ENCODE measurements at places on chromosomes 16 and 17. TPM values are rescaled to one million over a fixed set of nuclear protein-coding genes. Genes with fewer than 3 reads are reported as not detected.
A peak's percentile ranks its signal among the peaks of the same experiment; 100 is the strongest.

Gene NACA2
- not detected for total RNA-seq

DNA sequence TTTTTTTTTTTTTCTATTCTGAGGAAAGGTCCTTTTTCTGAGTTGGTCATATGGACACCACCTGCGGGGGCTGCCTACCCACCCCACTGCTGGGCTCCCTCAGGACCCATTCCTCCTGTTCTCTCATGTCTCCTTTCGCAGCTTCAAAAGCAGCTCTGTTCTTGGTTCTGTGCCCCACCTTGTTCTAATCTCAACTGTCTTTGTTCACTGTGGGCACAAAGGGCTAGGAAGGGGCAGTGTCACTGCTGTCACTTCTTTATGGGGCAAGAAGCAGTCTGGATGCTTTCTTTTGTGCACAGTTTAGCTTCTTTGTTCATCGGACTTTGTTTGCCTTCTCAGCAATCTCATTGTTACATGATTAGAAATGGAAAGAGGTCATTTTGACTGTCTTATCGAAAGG, 7.1 kb downstream of the GOSR2 start:
- H3K36me3 ChIP-seq = peaks cover 66% of the 10 kb centered on the region
- DNase-seq = no peak
- no peak overlapping the region for H3K4me3 ChIP-seq
- peaks cover 6% of the 10 kb centered on the region for H3K4me1 ChIP-seq
- no peaks in the 10 kb centered on the region for H3K27me3 ChIP-seq

GRCh38 chr17:44198721-44199552, 747 bp downstream of the ATXN7L3 start:
- H3K36me3 ChIP-seq = peaks cover 28% of the 10 kb centered on the region
- DNase-seq = peak; percentile 98
- H3K4me3 ChIP-seq = peak overlapping the region; percentile 87
- peak overlapping the region; percentile 70 for H3K27ac ChIP-seq
- H3K4me1 ChIP-seq = peaks cover 29% of the 10 kb centered on the region

DNA sequence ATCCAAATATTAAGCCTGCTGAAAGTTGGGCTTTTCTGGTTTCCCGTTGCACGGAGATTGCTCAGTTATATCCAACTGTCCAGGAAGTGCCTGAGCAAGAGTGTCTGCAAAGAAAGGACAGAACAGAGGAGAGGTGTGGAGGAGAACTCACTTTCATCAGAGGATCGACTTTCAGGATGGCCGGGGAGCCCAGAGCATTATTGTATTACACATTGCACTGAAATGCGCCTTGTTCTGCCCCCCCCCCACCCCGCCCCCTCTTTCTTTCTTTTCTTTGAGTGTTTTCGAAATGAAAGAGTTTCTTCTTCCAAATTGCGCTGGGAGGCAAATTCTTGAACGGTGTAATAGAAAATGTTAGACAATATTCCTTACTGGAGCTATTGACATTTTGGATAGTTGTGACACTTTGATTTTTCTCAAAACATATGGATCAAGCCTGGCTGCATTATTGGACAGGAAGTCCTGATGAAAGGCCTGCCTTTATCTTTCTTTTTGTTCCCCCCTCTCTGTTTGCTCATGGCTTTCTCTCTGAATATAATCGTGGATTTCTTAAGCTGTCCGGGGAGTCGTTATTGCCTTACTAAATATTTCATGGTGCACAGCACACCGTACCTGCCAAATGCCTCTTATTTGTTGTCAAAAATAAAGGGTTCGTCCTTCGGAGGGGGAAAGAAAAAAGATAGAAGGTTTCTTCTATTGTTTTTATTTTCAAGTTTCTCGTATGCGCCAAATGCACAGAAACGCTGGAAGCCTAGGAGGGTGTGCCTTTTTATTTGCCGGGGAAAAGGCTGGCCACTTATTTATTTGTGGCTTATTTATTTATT, 110.8 kb downstream of the IRX3 start:
- H3K4me3 ChIP-seq = no peak overlapping the region
- peaks cover 12% of the 10 kb centered on the region for H3K4me1 ChIP-seq
- H3K27ac ChIP-seq = no peak overlapping the region
- H3K36me3 ChIP-seq = no peaks in the 10 kb centered on the region
- DNase-seq = no peak

DNA sequence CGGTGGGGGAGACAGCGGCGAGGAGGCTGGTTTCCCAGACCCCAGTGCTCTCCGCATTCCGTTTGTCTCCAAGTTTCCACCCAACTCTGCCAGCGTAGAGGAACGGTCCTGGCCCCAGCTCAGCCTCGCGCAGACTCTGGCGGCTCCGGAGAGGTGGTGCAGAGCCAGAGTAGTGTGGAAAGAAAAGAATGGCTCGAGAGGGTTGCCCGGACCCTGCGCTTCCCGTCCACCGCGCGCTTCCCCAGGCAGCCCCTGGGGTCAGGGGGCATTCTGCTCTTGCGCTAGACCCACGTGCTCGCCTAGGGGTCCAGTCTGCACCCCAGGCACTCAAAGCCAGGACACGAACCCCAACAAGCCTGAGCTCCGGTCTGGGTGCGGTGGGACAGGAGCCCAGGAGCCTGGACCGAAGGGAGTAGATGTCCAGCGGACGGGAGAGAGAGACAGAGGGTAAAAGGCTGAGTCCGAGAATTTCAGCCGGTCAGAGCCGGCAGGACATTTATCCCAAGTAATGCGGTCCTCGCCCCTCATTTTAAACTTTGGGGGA, 3.8 kb downstream of the PMP22 start:
- peaks cover 5% of the 10 kb centered on the region for H3K27me3 ChIP-seq
- peak overlapping the region; percentile 96 for H3K4me3 ChIP-seq
- peak; percentile 94 for DNase-seq
- peak overlapping the region; percentile 90 for H3K27ac ChIP-seq
- peaks cover 27% of the 10 kb centered on the region for H3K36me3 ChIP-seq

- H3K4me3 ChIP-seq = no peak overlapping the region
- H3K4me1 ChIP-seq = peaks cover 3% of the 10 kb centered on the region
- no peaks in the 10 kb centered on the region for H3K27me3 ChIP-seq
- H3K36me3 ChIP-seq = peaks cover 30% of the 10 kb centered on the region
Observed at GRCh38 chr17:518047-518735, 165.6 kb upstream of the RPH3AL start.

DNA sequence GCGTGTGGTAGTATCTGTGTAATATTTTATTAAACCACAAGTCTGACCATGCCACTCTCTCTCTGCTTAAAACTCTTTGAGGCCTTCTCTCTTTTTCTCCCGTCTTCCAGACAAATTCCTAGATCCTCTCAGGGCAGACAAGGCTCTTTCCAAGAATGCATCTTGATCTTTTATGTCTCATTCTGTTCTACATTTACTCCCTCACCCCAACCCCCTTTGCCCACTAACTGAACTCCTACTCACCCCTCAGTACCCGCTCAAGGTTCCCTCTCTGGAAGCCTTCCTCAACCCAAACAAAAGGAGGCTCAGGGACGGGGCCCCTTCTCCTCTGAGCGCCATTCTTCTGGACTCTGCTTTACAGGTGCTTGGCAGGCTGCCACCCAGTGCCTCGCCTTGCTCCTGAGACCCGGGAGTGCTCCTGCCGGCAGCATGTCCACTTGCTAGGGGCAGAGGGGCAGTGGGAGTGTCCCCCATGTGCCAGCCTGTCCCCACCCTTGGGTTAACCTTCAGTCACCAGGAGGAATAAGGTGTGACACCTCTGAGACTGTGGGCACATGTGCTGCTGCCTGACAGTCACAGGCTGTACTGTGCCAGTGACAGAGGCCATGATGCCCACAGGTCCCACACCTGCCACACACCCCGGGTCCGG, 9.2 kb downstream of the SLC13A2 start:
- no peak overlapping the region for H3K4me3 ChIP-seq
- peak; percentile 25 for DNase-seq
- peaks cover 41% of the 10 kb centered on the region for H3K27me3 ChIP-seq

GRCh38 chr16:83808573-83809014, 816 bp downstream of the HSBP1 start:
- peak overlapping the region; percentile 94 for H3K4me3 ChIP-seq
- peaks cover 18% of the 10 kb centered on the region for H3K4me1 ChIP-seq
- DNase-seq = no peak
- H3K27ac ChIP-seq = peak overlapping the region; percentile 54
- no peaks in the 10 kb centered on the region for H3K27me3 ChIP-seq
